Tracheal epithelial cell (primary cell): ENCODE measurements at places on chromosomes 16 and 17. TPM values are rescaled to one million over a fixed set of nuclear protein-coding genes. Genes with fewer than 3 reads are reported as not detected.

ENPP7 gene
- not detected in 2 replicates for total RNA-seq

C17orf78 gene
- not detected in 2 replicates for total RNA-seq

SLC25A39 gene
- total RNA-seq, result 111 and 155 TPM in 2 replicates

HS3ST3A1 gene
- 1.5 and 2.4 TPM in 2 replicates for total RNA-seq

TMEM88 gene
- total RNA-seq, result 0.43 and 0.96 TPM in 2 replicates

CCDC137 gene
- 5.8 and 8.7 TPM in 2 replicates for total RNA-seq

HSF5 gene
- total RNA-seq, result under 0.01 TPM in 1 of 2 replicates, not detected in the other

ABCC3 gene
- total RNA-seq, result 30.4 and 36.7 TPM in 2 replicates

TBX4 gene
- total RNA-seq, result not detected in 2 replicates

CCL4L2 gene
- total RNA-seq, result 0.48 TPM in 1 of 2 replicates, not detected in the other

CDRT15 gene
- not detected in 2 replicates for total RNA-seq

RHBDL1 gene
- 7.0 and 19.2 TPM in 2 replicates for total RNA-seq

HYDIN gene
- total RNA-seq, result 0.43 and 1.4 TPM in 2 replicates

TTLL6 gene
- under 0.01 TPM in 1 of 2 replicates, not detected in the other for total RNA-seq

SMPD3 gene
- total RNA-seq, result not detected in 2 replicates

KRT12 gene
- not detected in 2 replicates for total RNA-seq

CRISPLD2 gene
- 0.21 and 19.3 TPM in 2 replicates for total RNA-seq

SLC13A2 gene
- total RNA-seq, result not detected in 2 replicates

CASKIN1 gene
- total RNA-seq, result 0.43 and 0.96 TPM in 2 replicates
